ENCODE measurements at places on chromosomes 6 and 20.

- no peak for DNase-seq
These were observed 34.9 kb upstream of the MAN1A1 start for GRCh38 chr6:119384444-119384843.

- no peak for DNase-seq
These were observed 96.4 kb upstream of the RNF24 start for GRCh38 chr20:4111440-4112411.

DNA sequence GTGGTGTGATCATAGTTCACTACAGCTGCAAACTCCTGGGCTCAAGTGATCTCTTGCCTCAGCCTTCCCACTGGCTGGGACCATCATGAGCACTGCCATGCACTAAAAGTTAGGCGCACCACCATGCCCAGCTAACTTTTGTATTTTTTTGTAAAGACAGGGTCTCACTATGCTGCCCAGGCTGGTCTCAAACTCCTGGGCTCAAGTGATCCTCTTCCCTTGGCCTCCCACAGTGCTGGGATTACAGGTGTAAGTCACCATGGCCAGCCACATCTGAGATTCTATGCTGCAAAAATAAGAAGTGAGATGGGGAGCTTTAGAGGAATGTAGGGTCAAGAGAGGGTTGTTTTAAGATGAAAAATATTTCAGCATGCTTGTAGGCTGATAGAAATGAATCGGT lies 1.5 kb upstream of the FAM83D start:
- DNase-seq: no peak

DNA sequence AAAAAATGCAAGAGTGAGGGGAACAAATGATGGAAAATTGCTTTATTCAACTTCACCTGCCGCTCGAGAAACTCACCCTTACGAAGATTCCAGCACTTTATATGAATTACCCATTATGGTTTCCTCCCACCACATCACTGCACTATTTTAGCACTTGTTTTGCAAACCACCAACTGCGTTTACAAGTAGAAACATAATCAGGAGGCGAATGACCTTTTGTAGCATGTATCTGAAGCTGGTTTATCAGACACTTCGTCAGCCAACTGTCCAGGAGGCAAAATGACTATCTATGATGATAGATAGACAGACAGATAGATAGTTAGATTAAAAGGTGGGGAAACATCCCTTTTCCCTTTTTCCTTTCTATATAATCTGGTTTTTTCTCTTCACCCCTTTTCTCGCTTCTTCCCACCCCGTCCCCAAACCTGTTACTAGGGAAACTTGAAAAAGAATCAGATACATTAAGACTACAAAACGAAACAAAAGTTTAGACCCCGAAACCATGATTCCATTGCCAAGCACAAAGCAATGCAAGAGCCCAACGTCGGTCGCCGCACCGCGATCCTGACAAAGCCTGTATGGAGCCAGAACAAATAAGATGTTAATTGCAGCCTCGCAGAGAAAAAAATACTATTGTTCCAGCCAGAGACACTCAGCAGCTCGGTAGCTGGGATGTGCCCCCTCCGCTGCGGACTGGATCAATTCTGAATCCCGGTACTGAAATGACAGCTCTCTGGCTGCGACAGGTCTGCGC lies 933 bp upstream of the ADGRB3 start:
- no peak for DNase-seq

DNA sequence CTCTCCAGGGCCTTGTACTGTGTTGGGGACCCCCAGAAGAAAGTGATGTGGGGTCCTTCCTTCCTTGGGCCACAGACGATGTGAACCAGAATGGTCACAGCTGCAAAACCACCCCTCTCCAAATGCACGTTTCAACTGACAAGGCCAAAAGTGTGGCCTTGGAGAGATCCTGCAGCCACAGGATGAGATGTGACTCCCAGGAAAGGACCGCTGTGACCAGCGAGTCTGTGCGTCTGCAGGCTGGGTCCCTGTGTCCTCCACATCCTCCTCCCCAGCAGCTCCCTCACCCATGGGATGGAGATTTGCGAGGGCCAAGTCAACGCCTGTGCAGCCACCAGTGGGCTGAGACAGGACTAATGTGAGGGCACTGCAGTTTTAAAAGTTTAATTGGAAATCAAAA lies 247.0 kb downstream of the ERMARD start:
- no peak for DNase-seq

GRCh38 chr20:20317195-20317594 lies 50.7 kb upstream of the INSM1 start:
- DNase-seq: no peak

DNA sequence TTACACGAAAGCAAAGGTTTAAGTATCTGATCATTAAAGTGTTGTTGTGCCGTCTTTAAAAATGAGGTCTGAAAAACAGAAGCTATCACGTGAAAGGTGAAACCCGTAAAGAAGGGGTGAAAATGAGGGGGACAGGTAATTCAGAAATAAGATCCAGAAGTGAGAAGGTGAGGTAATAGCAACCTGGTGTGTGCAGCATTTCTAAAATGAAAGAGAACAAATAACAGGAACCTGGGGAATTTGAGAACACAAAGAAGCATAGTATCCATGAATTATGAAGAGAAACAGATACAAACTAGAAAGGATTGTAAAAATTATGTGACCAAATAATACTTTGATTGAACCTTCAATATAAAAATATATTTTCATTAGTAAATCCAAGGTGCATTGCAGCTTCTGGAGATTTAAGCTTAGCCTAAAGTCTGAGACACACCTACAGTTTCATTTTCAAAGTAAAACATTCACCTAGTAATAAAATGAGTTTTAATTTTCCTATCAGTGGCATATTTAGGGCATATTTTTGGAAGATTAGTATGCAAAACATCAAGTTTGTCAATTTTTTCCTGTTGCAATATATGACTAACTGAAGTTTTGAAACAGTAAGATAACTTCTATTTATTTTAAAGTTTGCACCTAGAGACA lies 1.4 kb downstream of the HEY2 start:
- DNase-seq: no peak

- DNase-seq: no peak
These were observed 3.9 kb upstream of the LRRC1 start for GRCh38 chr6:53790886-53791285.

GRCh38 chr6:4889701-4890100 lies 113.5 kb downstream of the CDYL start:
- DNase-seq: no peak

- DNase-seq: peak; percentile 40
These were observed 71.4 kb upstream of the TULP1 start for GRCh38 chr6:35583893-35584688.

DNA sequence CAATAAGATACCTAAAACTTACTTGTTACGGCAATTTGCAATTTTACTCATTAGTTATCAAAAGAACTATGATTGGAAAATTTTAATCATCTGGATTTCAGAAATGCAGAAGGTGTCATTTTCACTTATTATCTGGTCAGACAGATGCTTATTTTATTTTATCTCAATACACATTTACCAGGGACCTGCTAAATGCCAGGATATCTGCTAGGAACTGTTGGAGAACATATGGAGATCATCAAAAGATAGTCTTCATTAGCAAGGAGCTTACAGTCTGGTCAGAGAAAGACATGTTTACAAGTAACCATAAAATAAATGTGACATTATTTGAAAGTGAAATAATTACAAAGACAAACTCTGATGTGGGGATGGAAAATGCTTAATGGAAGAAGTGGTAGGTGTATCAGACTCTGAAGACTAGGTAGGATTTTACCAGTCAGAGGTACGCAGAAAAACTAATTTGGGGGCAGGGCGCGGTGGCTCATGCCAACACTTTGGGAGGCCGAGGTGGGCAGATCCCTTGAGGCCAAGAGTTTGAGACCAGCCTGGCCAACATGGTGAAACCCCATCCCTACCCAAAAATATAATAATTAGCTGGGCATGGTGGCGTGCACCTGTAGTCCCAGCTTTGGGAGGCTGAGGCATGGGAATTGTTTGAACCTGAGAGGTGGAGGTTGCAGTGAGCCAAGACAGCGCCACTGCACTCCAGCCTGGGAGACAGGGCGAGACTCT lies 137.8 kb downstream of the MYB start:
- DNase-seq: no peak

- no peak for DNase-seq
These were observed 193.9 kb downstream of the SLC24A3 start for GRCh38 chr20:19406381-19406780.

GRCh38 chr20:46914789-46915379 lies 20.2 kb downstream of the EYA2 start:
- DNase-seq: no peak

GRCh38 chr6:3912361-3913076 lies 63.3 kb downstream of the FAM50B start:
- DNase-seq: no peak

DNA sequence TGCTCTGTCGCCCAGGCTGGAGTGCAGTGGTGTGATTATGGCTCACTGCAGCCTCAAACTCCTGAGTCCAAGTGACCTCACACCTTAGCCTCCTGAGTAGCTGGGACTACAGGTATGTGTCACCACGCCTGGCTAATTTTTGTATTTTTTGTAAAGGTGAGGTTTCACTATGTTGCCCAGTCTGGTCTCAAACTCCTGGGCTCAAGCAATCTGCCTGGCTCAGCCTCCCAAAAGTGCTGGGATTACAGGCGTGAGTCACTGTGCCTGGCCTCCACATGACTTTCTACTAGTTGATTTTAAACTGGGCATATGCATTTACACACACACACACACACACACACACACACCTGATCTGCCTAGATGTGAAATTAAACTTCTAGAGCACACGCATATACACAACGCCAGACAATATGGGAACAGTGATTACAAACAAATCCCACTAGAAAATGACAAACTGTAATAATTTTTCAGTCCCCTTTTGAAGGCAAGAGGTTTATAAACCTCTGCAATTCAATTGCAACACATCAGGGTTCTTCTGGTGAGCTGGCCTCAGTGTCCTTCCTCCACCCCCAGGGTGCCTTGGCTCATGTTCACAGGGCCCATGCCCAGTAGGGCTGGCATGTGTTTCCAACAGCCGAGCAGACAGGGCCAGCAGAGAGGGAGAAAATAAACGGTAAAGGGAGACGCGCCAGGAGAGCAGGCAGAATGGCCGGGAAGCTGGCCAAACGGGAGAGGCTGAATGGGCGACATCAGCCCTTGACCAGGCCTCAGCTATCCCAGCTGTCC lies 31.2 kb downstream of the PARD6B start:
- DNase-seq: no peak

DNA sequence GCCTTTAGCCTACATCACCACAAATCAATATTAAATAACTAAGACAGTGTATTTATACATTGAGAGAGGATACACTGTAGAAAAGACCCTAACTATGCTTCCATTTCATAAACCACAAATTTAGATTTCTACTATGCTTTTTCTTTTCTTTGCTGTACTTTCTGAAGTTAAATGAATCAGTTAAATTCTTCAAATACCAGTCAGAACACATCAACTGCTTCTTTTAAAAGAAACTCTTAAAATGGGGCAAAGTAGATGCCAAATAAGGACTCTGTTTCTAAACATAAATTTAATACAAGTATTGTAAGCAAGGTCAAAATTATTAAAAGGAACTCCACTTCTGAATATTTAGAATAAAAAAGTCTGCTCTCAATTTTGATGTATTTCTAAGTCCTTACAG lies 76.9 kb downstream of the GMDS start:
- DNase-seq: no peak

DNA sequence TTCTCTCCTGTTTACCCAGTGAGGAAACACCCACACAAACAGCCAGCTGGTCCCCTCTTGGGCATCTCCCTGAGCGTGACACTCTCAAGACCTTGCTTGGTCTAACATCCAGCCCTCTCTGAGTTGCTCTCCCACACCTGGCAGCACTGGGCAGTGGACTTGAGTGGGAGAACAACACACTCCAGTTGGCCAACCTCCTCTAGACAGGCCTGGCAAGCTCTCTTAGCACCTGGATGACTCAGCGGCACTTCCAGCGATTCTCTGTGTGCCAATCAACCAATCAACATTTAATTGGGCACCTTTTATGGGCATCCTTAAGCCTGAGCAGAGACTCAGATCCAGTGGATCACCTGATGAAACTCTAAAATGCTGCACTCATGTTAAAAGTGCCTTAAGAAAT lies 76.6 kb upstream of the QKI start:
- no peak for DNase-seq

DNA sequence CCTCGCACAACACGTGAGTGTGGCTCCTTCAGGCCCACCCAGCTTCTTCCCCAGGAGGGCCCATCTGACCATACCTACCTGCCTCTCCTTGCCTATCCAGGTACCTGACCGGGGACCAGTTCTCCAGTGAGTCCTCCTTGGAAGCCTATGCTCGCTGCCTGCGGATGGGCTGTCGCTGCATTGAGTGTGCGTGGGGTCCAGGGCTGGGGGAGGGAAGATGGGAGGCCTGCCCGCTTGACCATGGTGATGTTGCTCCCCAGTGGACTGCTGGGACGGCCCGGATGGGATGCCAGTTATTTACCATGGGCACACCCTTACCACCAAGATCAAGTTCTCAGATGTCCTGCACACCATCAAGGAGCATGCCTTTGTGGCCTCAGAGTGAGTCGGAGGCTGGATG lies 26.5 kb downstream of the PLCG1 start:
- no peak for DNase-seq

DNA sequence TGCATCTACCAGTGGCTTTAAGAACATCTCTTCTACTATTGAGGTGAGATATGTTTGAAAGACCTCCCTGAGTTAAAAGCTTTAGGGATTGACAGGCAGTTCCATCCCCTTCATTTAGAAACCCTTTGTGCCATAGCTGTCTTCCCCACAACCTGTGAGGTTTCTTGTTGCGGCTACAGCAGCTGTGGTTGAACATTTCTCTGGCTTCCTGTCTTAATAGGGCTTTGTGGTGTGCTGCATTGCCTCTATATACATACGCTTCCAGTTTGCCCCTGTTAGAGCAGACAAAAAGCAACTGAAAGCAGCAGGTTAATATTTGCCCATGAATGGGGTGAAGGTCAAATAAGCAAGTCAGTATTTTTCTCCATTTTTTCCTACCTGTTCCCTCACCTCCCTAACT lies 210.2 kb downstream of the TMEM200A start:
- no peak for DNase-seq

- DNase-seq: no peak
These were observed 47.5 kb downstream of the BMP2 start for GRCh38 chr20:6814945-6815344.

DNA sequence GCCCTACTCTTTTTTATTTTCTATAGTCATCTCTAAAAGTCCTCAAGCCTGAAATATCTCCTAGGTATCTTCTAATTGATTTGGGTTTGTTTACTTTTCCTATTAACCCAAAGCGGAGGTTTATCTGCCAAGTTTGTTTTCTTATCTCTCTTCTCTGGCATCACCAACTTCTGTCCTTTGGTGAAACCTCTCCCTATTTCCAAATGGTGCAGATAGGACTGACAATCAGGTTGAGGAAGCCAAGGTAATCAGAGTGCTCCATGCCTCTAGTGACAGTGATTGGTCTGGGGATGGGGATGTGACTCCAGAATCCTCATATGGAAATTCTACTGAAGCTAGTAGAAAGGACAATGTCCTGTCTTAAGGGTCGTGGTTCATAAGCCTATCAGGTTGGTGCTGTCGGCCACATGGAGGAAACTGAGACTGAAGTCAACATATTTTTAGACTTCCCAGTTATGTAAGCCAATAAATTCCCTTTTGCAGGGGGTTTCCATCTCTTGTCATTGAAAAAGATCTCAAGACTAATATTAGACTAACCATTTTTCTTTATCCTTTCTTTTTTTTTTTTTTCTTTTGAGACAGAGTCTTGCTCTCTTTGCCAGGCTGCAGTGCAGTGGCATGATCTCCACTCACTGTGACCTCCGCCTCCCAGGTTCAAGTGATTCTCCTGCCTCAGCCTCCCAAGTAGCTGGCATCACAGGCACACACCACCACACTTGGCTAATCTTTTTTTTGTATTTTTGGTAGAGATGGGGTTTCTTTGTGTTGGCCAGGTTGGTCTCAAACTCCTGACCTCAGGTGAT lies 28.0 kb downstream of the KIF6 start:
- no peak for DNase-seq

All from stimulated activated CD4-positive, alpha-beta T cell treated with anti-CD3 and anti-CD28 coated beads, Interleukin-1b, Interleukin-23, amount 100 ng/mL, for 1 hour (primary cell).